ENCODE measurements at places on chromosomes 7 and 10.

- DNase-seq, result no peak
Measured at GRCh38 chr7:74190259-74190658, 16.1 kb downstream of the EIF4H start.

DNA sequence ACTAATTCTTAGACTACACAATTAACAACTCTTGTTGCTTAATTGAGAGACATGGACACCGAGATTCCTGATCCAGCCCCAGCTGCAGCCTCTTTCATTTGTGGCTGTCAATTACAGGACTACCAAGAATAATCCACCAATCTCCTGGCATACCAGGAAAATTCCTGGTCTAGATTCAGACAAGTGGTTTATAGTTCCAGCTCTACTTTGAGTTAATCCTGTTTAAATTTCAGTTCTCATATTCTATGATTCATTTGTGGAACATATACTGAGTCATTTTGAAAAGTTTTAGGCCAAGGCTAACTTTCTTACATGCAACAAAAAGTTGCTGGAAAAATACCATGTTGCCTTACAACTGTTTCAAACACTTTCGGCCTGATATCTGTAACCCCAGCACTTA lies 253.5 kb downstream of the MAGI2 start:
- no peak for DNase-seq

- peak; percentile 45 for DNase-seq
Measured at GRCh38 chr7:107180378-107180777, 11.6 kb downstream of the HBP1 start.

DNA sequence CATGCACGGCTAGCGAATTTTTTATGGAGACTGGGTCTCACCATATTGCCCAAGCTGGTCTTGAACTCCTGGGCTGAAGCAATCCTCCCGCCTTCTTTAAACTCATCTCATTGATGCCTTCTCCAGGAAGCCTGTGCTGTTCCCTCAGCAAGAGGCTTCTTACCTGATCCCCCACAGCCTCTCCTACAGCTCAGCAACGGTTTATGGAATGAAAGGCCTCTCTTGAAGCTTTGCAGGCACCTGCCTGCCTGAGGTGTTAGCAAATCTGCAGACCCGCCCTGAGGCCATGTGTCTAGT lies 468 bp upstream of the TRIM56 start:
- DNase-seq, result no peak

DNA sequence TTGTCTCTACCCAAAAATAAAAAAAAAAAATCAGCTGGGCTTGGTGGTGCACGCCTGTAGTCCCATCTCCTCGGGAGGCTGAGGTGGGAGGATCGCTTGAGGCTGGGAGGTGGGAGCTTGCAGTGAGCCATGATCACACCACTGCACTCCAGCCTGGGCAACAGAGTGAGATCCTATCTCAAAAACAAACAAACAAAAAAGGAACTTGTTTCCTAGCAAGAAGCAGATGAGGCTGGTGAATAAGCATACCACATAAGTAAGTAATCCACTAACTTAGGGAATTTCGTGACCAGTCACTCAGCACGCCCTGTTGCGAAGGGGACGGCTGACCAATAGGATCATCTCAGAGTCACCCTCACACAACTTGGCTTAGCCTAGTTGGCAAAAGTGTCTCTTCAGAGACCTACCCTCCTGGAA lies 64.6 kb downstream of the CUX1 start:
- DNase-seq, result no peak

DNA sequence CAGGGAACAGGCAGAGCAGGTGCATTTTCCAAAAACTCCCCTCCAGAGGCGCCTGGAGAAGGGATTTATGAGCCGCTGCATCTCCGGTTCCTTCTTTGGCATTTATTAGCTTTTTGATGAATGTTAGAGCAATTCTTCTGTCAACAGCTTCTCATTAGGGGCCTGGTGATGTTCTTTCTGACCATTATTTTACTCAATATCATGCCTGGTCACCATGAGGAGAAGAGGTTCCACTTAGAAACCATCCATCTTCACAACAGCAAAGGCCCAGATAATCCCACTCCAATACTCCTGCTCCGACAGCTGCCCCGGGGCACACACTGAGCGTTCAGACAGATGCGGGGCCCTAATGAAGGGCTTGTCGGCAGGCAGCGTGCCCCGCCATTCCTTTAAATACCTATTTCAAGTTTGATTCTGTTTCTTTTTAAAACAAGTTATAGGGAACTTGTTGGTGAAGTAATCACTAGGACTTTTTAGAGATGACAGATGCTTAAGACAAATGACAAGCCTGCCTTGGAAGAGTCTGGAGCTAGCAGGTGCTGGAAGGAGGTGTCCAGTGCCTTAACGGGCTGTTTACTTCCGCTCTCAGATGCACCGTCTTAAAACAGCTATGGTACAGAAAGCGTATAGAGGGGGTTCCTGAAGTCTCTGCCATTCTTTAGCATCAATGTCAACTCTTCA lies 31.7 kb downstream of the ECHDC3 start:
- DNase-seq, result no peak

DNA sequence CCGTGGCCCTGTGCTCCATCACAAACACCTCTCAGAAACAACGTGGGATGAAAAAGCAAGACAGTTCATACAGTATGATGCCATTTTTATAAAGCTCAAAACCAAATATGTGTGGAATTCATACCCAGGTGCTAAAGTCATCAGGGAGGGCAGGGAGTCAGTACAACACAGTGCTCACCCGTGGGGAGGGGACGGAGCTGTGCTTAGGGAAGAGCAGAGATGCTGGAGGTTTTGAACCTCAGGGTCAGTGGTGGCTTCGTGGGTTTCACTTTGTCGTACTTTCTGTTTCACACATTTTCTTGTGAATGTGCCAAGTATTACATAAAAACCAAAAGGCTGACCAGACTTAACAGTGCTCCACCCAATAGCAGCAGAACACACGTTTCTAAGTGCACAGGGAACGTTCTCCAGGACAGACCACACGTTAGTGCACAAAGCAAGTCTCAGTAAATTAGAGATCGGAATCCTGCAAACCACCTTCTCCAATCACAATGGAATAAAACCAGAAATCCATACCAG lies 21.2 kb downstream of the ZMIZ2 start:
- DNase-seq, result no peak

DNA sequence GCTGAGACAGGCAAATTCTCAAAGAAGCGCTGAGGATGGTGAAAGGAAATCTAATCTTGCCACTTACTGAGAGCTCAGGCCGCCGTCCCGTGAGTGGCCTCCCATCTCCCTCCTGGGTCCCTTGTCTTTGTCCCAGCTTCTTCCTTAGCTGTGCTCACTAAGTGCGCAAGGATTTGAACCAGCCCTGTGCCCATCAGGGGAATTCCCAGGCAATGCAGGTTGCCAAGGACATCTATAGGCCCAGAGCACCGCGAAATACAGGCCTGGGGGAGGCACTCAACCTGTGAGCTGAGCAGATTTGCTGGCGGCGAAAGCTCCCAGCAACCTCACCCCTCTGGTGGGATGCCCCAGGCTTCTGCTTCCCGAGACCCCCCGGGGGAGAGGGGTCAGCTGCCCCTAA lies 64.8 kb downstream of the OAT start:
- DNase-seq, result no peak

- DNase-seq, result peak; percentile 65
Measured at GRCh38 chr7:132066761-132067171, 509.5 kb downstream of the PLXNA4 start.

DNA sequence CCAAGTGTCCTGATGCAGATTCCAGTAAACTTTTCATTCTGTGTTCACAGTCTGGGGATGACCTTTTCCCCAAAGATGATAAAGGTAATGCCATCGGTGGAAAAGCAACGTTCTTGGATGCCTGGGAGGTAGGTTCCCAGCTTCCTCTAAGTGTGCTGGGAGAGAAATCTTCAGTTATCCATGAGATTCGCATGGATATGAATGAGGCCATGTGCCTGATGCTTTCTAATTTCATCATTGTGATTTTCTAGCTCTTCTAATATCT lies 5.5 kb downstream of the AKR1B10 start:
- DNase-seq, result no peak

DNA sequence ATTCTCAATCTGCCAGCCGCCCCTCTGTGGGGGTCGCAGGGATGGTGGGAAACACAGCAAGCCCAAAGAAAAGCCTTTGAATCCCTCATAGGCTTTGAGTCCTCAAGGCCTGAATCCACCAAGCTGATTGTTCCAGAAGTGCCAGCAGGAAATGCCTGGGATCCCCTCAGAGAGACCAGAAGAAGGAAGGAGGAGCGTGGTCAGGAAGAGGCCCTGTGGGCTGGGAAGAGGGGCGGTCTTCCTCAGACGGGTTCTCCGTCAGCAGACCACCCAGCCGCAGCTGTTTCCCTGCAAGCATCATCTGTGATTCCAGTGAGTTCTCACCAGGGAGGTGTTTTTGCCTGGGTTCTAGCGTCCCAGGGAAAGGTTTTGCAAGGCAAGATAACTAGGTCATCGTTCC lies 190.0 kb upstream of the KLF6 start:
- DNase-seq, result peak; percentile 40

GRCh38 chr7:1187127-1187526 lies 27.1 kb upstream of the ZFAND2A start:
- DNase-seq, result no peak

- peak; percentile 23 for DNase-seq
Measured at GRCh38 chr10:69337296-69338132, 59.2 kb downstream of the HK1 start.

DNA sequence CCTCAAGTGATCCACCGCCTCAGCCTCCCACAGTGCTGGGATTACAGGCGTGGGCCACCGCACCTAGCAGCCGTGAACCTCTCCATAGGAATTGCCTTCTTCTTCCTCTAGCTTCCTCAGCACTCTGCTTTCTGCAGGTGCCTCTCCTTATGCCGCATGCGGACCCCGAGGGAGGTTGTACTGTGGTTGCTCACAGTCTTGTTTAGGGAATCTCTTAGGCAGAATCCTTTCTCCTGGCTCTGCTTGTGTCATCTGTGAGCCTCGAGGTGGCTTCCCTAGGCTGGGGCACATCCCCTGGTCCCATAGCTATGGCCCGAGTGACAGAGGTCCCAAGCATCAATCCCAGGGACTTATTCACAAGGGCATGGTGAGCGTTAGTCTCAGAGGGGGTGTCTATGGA lies 33.2 kb upstream of the GIMAP8 start:
- peak; percentile 8 for DNase-seq

Measured in right hindlimb (tissue), 1 donor.